Dermis microvascular lymphatic vessel endothelial cell (primary cell): ENCODE measurements at places on chromosomes 7 and 10. TPM values are rescaled to one million over a fixed set of nuclear protein-coding genes. Genes with fewer than 3 reads are reported as not detected.

The HMX2 gene
- total RNA-seq = not detected in 2 replicates

The LAMB1 gene
- total RNA-seq = 425 and 463 TPM in 2 replicates

The RBM20 gene
- total RNA-seq = 0.77 and 1.5 TPM in 2 replicates

The TLL2 gene
- total RNA-seq = under 0.01 and 0.13 TPM in 2 replicates

The PTN gene
- not detected in 2 replicates for total RNA-seq

The LIMK1 gene
- total RNA-seq = 13.9 and 18.7 TPM in 2 replicates

The ZNF518A gene
- total RNA-seq = 8.2 and 11.5 TPM in 2 replicates

The CPA4 gene
- not detected in 2 replicates for total RNA-seq

The NIPSNAP2 gene
- 41.3 and 43.9 TPM in 2 replicates for total RNA-seq

The TMEM225B gene
- total RNA-seq = 0.13 and 0.25 TPM in 2 replicates

The MSMB gene
- total RNA-seq = not detected in 2 replicates

The DRGX gene
- not detected in 2 replicates for total RNA-seq

The ZNF239 gene
- total RNA-seq = 0.13 and 0.25 TPM in 2 replicates

The TRIM50 gene
- total RNA-seq = not detected in 2 replicates

The CSGALNACT2 gene
- total RNA-seq = 5.5 and 6.8 TPM in 2 replicates

The VWC2 gene
- not detected in 2 replicates for total RNA-seq

The PRR15 gene
- total RNA-seq = 0.13 TPM in 1 of 2 replicates, not detected in the other

The STEAP1B gene
- total RNA-seq = 2.9 and 10.9 TPM in 2 replicates

The ANKRD7 gene
- 0.13 TPM in 2 replicates for total RNA-seq

The NANOS1 gene
- 0.13 and 0.76 TPM in 2 replicates for total RNA-seq

The IFIT1B gene
- total RNA-seq = not detected in 2 replicates

The DNAJB9 gene
- total RNA-seq = 30.0 and 38.1 TPM in 2 replicates

The GALNT17 gene
- not detected in 2 replicates for total RNA-seq

The GJD4 gene
- total RNA-seq = not detected in 2 replicates

The LRRN3 gene
- 0.13 TPM in 1 of 2 replicates, not detected in the other for total RNA-seq

The GCK gene
- 0.26 and 0.38 TPM in 2 replicates for total RNA-seq

The SEMA3E gene
- total RNA-seq = 0.26 and 2.0 TPM in 2 replicates

The ASIC3 gene
- under 0.01 and 0.13 TPM in 2 replicates for total RNA-seq

The HOGA1 gene
- total RNA-seq = 0.38 and 0.77 TPM in 2 replicates

The SKIDA1 gene
- 1.9 and 3.8 TPM in 2 replicates for total RNA-seq

The COBL gene
- under 0.01 TPM in 2 replicates for total RNA-seq

The STAMBPL1 gene
- 0.25 and 0.26 TPM in 2 replicates for total RNA-seq

The HOXA7 gene
- total RNA-seq = 1.0 and 2.0 TPM in 2 replicates

The MMP21 gene
- 0.13 and 0.51 TPM in 2 replicates for total RNA-seq

The CALML5 gene
- not detected in 2 replicates for total RNA-seq

The LRRD1 gene
- total RNA-seq = under 0.01 TPM in 2 replicates

The CHAT gene
- not detected in 2 replicates for total RNA-seq

The MACC1 gene
- not detected in 2 replicates for total RNA-seq

The PRRT4 gene
- total RNA-seq = not detected in 2 replicates

The HMX3 gene
- total RNA-seq = not detected in 2 replicates

The ZPBP gene
- not detected in 2 replicates for total RNA-seq
